Muscle of arm (tissue), 14 donors: ENCODE measurements at places on chromosomes 7 and 10.

DNA sequence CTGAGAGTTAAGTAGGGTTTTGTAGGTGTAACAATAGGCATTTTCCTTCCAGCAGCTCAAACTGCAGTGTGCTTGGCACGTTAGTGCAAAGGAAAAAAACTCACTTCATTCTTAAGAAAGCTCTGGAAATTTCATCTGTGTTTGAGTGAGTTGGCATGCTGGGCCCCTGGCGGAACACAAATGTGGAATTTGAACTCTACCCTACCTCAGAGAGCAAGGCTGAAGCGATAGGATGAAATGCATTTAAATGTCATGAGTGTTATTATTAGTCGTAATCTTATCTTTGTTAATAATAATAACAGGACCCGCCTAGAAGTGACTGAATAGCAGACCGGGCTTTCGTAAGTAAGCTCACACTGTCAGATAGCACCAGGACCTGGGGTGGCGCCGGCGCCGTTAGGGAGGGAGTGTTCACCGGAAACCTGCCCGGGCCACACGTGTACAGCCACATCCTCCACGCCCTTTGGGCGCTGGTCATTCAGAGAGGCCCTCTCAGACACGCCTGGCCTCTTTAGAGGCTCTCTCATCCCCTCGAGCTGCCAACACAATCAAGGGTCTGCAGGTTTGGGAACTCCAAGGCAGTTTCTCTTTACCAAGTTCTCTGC, 63.5 kb downstream of the GRK5 start:
- DNase-seq = no peak

DNA sequence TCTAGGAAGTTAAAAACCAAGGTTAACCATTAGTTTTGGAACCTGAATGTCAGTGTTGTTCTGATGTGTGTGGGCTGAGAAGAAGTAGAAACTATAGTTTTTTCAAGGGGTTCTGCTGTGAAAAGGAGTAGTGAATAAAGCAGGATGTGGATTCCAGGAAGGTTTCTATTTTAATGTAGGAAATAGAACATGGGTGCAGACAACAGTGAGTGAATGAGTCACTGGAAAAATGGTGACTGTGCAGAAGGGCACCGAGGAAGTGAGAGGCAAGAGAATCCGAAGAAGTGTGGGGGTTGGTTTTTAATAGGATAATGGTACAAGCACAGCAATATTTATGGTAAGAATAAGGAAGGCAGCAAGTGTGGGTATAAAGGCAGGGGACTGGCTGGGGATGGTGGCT, 120.4 kb downstream of the ARHGAP21 start:
- DNase-seq = no peak

GRCh38 chr10:48786606-48787282, 102.1 kb downstream of the WDFY4 start:
- no peak for DNase-seq

DNA sequence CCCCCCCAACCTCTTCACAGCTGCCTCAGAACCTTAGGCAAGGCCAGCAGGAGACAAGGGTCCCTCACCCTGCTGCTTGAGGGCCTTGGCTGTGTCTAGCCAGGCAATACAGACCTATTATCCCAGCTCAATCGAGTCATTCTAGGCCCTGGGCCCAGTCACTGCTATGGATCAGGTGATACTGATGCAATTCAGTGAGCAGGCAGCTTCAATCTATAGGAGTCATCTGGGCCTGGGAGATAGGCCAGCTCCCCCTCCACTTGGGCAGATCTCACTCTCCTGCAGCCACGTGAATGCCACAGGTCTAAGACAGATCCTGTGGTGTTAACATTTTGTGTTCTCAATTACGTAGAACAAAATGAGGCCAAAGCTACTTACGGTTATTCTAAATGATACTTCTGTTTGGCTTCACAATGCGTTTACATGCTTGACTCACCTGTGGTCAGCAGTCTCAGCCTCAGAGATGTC, 68.0 kb upstream of the LRRC4 start:
- no peak for DNase-seq

GRCh38 chr10:87931836-87932230, 68.4 kb downstream of the PTEN start:
- no peak for DNase-seq

GRCh38 chr7:27173511-27173955, 587 bp downstream of the HOXA10 start:
- DNase-seq = no peak

DNA sequence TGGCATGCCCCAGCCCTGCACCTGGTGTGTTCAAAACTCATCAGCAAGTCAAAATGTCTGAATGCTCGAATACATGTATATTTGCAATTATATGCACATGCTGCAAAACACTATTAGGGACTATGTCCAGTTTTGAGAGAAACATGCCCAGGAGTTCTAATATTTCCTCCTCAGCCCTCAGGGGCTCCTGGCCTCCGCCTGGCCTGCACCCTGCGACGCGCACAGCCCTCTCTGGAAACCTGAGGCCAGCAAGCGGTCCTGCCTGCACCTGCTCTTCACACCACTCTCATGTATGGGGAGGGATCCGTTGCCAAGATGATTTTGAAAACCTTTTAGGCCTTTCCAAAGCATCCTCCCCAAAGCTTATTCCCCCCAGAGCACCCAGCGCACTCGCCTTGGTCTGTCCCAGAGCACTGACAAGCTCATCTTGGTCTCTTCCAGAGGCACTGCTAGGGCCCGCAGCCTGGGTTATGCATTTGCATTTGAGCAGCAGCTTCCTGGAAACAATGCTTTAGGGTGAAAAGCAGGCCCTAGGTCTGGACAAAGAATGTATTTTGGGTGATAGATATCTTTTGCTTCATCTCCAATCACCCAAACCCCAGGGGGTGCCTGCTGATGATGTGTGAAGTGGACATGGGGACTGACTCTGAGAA, 22.6 kb upstream of the CNPY1 start:
- DNase-seq = no peak

DNA sequence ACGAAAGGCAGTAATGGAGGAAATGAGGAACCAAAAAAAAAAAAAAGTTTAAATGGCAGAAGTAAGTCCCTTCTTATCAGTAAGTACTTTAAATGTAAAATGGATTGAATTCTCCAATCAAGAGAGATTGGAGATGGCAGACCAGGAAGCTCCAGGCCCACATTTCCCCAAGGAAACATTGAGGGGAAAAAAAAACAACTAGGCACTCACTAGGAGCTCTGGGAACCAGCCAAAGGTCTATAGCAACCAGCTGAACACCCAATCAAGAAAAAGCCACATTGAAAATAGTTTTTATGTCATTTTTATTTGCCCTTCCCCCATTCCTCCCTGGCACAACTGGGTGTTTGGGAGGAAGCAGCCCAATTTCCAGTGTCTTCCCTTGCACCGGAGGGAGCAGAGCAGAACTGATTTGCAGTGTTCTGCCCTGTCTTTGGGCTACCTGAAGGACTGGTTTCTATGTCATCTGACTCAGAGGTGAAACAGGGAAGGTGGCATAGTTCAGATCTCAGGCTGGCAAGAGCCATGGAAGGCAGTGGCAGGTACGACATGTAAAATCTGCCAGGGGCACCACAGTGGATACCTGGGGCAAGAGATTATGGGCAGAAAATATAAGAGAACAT, 121.9 kb downstream of the SMURF1 start:
- DNase-seq = no peak

DNA sequence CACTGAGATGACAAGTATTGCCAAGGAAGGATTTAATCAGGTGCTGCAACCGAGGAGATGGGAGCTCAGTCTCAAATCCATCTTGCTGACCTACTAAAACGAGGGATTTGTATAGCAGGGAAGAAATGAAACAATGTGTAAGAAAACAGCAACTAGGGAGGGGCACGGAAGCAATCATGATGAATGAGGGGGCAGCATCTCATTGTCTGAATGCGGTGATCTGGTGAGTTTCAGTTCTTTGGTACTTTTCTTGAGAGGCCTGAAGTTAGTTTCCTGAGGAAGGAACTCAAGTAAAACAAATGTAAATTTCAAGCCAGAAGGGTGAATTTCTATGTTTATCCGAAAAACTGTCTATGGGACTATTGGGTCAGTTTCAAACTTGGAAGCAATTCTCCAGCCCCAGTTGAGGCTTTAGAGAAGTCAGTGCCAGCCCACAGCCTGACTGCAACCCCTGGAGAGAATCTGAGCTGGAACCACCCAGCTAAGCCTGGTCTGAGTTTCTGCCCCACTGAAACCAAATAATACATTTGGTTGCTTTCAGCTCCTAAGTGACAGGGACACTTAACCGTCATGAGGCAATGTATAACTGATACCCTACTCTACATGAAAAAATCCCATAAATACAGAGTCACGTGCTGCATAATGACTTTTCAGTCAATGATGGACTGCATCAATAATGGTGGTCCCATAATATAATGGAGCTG, 45.8 kb upstream of the TNS3 start:
- DNase-seq = no peak

DNA sequence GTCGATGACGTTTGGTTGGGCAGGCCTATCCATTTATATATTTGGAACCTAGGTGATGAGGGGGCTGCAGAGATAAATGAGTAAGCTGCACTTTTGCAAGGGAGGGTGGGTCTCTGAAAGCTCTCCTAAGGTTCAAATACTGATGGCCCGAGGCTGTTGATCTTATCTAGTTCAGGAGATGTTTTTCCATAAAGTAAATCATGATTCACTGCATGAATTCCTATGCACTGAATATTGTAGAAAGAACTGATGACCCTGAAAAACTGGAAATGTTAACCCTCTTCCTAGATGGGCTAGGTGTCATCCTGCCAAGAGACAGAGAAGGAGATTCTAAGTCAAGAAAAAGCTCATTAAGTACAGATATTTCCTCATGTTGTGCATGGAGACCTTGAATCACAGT, 459.9 kb downstream of the PLXNA4 start:
- no peak for DNase-seq

DNA sequence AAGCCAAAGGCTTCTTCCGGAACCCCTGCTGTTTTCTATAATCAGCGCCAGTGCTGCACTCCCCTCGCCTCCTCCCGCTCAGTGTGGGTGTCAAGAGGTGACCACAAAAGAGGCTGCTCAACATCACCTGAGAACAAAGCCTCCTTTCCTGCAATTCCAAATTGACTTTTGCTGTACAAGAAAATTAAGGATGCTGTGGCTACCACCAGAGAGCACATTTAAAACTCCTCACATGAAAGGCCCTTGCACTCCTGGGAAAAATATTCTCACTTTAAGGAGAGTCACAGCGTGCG, 96.4 kb downstream of the HIPK2 start:
- DNase-seq = no peak

GRCh38 chr10:93565446-93565845, 1.0 kb upstream of the FFAR4 start:
- DNase-seq = no peak
